ENCODE measurements at places on chromosomes 2 and 18.

DNA sequence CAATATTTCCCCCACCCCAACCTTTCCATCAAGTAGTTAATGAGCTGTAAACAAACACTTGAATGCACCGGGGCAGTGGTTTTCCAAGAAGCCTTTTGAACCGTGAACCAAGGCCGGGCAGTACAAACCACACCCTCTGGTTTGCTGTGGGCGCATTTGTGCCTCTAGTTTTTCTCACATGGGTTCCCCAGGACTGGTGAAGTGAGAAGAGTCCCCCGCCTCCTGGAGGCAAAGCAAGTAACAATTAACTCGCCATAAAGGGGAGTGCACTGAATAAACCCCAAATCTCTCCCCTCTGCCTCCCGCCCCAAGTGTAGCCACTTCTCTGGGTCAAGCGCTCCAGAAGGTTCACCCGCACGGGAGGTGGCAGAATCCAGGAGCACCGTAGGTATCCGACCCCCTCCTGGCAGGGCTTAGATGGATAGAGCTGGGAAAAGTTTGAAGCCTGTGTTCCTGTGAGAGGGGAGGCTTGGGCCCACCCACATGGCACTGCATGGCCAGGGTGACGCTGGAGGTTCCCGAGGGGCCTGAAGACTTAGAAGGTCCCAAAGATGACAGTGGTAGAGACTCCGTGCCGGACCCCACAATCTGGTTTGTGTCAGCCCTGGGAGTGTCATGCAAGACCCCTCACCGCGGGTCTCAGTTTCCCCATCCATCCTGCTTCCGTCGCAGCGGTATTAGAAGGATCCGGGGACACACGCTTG lies 182.2 kb downstream of the SMAD2 start:
- DNase-seq = no peak

DNA sequence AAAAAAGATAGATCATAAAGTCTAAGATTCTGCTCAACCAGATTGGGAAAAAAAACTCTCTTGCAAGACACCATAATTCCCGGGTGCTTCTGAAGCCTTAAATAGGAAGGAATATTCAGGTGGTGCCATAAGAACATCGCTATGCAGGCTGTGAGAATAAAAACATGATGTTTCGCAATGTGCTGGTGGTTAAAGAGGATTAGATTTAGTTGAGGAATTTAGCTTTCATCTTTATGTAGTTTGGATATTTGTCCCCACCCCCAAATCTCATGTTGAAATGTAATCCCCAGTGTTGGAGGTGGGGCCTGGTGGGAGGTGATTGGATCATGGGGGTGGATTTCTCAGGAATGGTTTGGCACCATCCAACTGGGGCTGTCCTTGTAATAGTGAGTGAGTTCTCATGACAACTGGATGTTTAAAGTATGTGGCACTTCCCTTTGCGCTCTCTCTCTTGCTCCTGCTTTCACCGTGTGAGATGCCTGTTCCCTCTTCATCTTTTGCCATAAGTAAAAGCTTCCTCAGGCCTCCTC lies 132.2 kb downstream of the AKAIN1 start:
- no peak for DNase-seq

DNA sequence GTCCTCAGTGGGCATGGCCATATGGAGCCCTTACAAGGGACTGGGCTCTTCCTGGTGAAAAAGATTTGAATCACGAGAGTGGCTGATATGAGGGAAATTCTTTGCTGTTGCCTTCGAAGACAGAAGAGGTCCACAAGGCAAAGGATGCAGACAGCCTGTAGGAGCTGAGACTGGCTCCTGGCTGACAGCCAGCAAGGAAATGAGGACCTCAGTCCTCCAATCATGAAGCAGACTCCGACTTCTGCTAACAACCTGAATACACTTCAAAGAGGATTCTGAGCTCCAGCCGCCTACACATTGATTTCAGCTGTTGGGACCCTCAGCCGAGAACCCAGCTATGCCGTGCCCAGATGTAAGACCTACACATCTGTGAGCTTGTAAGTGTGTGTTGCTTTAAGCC lies 3.0 kb upstream of the ST8SIA5 start:
- no peak for DNase-seq

DNA sequence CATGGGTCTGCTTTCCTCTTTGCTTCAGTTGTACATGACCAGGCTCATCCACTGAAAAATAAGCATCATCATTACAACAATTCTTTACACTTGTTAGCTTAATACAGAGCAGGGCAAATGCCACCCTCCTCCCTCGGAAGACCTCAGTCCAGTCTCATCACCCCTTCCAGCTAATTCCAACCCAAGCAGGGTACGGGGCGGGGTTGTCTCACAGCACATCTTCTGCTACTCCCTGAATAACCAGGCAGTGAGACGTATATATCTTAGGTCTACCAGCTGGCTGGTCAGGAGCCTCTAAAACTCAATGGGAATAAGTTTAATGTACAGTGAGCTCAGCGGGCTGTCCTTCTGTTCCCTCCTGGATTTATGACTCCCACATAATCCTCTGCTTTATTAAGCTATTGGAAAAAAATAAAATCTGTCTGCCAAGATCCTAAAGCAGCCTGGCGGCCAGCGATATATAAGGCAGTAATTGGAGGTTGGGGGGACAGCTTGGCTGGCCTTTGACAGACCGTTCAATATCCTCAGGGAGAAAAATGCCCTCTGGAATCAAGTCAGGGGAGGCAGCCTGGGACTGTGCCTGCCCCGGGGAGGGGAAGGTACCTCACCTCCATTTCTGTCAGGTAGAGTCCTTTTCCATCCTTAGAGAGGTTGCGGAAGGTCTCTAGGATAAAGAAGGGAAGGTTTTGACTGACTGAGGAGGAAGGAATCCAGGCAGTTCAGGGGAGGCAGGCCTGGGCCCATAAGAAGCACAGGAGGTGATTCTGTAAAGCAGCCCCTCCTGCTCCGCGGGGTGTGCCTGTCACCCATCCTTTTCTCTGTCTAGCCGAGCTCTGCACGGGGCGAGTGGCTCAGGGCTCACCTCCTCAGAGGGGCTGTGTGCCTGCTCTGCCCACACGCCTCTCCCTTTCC lies 76.3 kb downstream of the CAPN13 start:
- no peak for DNase-seq

- no peak for DNase-seq
Measured at GRCh38 chr2:69119104-69119894, 106.3 kb downstream of the ANTXR1 start.

DNA sequence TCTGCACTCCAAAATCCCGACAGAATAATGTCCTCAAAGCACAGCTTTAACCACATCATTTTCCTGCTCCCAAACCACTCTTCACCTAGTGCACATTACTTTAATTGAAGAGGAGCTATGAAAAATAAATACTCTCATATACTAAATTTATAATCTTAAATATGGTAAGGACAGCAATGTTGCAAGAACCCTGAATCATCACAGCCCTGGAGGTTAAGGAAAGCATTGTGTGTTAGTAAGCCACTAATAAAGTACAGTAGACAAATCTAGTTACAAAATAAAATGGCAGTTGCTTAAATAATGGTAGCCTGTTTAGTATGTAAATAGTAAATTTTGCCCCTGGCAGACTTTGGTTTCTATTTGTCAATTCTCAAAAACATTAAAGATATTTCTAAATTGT lies 27.0 kb upstream of the CCDC178 start:
- no peak for DNase-seq

DNA sequence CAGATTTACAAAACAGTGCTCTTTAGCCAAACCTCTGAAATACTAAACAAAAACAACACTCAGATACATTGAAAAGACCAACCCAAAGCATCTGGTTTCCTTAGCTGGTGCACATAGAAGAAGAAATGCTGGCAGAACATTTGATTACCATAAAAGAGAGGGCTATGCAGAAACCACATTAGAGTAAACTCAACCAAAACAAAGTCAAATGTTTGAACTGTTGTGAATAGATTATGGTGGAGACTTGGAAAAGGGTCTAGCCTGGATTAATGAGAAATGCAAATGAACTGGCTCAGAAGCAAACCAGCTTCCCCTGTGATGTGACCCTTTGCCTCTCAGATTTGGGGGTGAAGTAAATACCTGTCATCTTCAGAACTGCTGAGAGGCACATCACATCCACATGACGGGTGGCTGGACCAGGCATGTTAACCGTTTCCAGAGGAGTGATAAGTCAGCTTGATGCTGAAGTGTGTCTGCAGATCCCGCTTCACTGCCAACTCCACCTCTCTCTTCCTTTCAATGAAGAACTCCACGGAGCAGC lies 153.0 kb downstream of the NRP2 start:
- no peak for DNase-seq

DNA sequence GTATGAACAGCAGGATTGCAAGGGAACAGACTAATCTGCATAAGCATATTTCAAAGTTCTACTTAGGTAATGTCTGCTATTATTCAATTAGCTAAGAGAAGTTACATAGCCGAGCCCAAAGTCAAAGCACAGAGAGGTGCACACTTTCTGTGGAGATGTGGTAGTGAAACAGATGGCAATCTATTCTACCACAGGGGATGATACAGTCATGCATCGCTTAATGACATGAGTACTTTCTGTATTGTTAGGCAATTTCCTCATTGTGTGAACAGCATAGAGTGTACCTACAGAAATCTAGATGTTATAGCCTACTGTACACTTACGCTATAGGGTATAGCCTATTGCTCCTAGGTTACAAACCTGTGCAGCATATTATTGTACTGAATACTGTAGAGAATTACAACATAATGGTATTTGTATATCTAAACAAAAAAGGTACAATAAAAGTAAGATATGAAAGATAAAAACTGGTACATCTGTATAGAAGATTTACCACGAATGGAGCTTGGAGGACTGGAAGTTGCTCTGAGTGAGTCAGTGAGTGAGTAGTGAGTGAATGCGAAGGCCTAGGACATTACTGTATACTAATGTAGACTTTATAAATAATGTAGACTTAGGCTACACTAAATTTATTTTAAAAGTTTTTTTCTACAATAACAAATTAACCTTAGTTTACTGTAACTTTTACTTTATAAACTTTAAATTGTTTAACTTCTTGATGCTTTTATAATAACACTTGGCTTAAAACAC lies 197.6 kb downstream of the MBD5 start:
- DNase-seq = no peak

DNA sequence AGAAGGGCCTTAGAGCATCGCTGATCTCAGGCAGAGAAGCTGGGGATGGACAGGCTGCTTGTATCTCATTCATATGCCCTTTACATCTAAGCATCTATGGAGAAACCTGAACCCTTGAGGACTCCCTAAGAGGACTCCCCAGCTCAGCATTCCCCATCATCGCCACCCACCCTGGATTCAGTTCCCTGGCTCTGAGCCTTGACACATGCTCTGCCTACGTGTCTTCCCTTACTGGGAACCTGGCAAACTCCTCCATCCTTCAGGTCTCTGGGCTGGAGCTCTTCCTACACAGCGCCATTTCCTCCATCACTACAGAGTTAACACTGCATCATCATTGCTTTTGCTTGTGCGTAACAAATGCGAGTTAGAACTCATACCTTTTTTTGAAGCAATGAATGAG lies 31.2 kb upstream of the OTOF start:
- no peak for DNase-seq

DNA sequence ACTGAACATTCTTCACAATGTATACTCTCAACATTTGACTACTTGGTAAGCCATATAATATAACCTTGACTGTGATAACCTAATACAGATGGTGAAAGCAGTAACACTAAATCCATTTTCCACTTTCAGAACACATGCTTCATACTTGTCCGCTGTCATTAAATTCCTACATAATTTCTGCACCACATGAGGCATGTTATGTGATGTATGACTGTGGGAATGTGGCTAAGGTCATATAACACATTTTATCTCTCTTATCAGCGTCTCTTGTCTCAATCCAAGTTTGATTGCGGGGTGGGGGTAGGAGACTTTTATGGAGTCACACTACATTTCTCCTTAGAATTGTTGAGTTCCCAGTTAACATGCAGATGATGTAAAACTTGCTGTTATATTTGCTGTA lies 110.9 kb downstream of the MTCL1 start:
- no peak for DNase-seq

- no peak for DNase-seq
Measured at GRCh38 chr2:71174207-71174606, 43.8 kb downstream of the MPHOSPH10 start.

- DNase-seq = no peak
Measured at GRCh38 chr2:30684996-30685395, 122.2 kb downstream of the CAPN13 start.

DNA sequence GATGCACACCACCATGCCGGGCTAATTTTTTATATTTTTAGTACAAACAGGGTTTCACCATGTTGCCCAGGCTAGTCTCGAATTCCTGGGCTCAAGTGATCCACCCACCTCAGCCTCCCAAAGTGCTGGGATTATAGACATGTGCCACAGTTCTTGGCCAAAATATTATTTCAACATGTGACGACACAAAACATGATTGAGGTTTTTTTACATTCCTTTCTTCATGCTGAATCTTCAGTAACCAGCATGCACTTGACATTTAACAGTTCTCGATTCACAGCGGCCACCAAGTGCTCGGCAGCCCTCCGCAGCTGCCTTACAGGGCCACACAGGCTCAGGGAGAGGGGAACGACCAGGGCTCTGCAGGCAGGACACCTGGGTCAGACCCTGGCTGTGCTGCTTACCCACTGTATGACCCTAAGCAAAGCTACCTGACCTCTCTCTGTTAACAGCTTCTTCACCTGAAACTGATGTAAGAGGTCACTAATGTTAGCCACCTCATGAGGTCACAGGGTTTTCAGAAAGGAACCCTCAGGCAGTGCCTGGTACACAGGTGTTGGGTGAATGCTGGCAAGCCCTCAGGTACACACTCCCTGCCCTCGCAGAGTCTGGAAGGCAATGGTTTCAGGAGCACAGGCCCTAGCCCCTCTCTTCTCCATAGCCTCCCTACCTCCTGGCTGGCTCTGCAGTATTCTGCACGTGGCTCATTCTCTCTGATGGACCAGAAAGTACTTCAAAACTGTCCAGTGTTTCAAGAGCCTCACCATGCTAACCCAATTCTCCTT lies 25.7 kb downstream of the TUBB6 start:
- DNase-seq = no peak

DNA sequence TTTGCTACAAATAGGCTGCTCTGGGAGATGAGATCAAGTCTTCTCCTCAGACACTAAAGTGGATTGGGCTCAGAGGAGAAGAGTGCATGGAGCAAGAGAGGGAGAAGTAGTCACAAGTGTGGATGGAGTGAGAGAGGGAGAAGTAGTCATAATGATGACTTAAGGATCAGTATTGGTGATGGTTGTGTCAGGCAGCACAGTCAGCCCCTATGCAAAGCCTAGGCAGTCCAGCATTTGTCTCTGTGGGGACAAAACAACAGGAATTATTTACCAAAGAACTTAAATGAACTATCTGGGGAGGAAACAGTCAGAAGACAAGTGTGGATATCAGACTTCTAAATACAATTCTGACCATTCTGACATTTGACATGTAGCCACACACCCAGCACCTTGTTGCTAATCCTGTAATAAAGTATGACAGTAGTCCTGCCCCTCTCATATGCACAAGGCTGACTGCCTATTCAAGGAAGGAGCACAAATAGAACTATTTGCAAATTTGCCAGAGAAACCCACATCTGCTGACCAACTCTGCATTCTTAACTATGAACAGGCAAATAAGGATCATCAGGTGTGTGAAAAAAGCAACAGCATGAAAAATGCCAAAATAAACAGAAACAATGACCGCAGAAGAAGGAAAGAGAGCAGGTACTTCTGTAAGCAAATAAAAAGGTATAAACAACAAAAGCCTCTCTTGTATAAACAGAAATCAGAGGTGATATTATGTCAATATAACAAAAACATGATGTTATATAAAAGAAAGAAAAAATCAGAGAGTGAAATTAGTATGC lies 1597.9 kb upstream of the ACVR2A start:
- DNase-seq = no peak

- no peak for DNase-seq
Measured at GRCh38 chr18:79440316-79441110, 44.8 kb downstream of the NFATC1 start.
